ENCODE measurements at places on chromosomes 2 and 18.

DNA sequence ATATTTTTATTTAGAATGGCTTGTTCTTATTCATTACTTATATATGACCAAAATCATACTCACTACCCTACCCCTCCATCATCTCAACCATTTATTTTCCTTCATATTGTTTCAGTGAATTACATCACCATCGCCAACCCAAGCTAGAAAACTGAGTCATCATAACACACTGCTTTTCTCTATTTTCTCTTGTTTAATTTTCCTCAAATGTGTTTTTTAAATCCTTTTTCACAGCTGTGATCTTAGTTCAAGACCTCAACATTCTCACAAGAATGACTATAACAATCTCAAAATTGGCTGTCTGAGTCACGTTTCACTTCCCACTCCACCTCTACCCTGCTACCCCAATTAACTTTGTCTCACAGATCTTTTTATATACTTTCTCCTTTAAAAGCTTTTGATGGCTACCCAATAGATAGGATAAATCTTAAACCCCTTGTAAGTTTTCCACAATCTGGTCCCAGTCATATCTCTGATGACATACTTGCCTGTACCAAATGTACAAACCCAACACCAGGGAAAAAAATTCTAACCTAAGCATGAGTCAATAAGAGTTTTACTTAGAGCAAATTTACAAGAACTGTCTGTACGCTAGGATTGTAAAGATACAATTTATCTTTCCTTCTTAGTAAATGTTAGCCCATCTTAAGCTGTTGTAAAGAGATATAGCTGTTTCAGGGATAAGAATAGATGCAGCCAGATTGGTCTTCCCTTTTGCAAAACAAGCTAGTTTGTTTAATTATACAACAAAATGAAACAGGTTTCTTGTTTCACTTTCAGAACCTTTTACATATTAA is 635.1 kb upstream of the SLC39A10 start:
- DNase-seq, result no peak

DNA sequence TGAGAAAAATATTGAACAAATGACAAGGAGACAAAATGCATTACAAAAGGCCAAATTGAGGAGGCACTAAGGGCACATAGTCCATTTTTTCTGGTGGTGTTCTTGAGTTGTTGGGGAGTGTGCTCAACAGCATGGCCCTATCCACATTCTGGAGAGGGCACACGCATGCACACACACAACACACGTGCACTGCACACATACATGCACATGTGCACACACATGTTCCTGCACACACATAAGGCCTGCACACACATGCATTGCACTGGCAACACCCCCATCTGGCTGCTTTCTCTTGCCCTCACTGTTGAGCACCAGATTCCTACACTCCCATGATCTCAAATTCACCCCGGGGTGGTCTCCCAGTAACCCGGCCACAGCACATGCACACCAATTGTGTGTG is 659.2 kb upstream of the RAB6C start:
- DNase-seq, result no peak

- DNase-seq, result no peak
These were observed 134.8 kb upstream of the SERPINE2 start for GRCh38 chr2:224173933-224174332.

DNA sequence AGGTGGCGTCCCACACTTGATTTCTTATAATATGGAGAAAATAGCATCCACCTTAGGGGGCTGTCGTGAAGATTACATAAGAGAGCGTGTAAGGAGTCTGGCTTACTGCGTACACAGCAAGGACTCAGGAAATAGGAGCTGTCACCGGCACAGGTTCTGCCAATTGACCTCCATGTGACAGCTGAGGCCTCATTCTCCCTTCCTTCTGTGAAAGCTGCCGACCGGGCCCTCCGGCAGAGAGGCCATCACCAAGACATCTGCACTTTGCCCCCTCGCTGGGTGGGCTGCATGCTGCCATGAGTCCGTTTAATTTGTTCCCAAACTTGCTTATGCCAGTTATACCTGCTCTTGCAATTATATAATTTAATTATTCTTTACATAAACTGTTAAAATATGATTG is 27.7 kb downstream of the HS1BP3 start:
- DNase-seq, result no peak

DNA sequence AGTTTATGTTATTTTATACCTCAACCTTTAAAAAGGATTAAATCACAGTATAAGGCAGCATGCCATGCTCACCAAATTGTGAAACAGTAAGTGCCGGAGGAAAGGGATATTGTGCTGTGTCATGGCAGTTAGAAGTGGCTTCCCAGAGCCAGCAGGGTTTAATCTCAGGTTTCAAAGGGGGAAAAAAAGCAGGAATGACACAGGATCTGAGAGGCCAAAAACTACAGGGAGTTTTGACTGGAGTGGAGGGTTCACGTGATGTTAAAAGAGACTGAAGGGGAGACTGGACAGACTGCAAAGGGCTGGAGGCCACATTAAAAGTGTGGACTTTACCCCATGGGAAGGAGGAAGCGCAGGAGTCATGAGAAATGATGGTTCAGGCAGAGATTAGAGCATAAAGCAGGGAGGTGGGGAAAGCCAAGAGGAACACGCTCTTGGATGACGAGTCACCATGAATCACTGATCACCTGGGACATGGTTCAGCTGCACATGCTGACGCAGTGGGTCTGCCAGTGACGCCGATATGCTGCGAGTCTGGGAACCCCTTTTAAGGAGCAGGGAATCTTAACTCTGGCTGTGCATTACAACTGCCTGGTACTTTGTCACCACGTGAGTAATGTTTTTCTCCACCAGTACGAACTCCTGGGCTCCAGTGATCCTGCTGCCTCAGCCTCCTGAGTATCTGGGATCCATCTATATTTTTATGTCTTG is 6.1 kb downstream of the CHMP1B start:
- DNase-seq, result peak; percentile 92

GRCh38 chr18:39675368-39675767 is 2109.8 kb upstream of the CELF4 start:
- DNase-seq, result no peak

GRCh38 chr2:42756150-42756775 is 7.7 kb downstream of the OXER1 start:
- DNase-seq, result no peak

- no peak for DNase-seq
These were observed 28.0 kb downstream of the INO80C start for GRCh38 chr18:35469725-35470124.

DNA sequence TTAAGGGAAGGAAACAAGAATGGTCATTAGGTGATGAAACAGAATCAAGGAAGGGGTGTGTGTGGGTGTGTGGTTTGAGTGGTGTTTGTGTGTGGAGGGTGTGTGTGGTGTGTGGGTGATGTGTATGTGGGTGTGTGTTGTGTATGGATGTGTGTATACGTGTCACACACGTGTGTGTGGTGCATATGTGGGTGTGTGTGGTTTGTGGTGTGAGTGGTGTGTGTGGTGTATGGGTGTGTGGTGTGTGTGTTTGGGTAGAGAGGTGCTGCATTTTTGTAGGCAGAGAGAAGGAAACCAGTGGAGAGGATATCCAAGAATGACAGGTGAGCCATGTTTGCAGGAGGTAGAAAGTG is 1.1 kb upstream of the CEP192 start:
- DNase-seq, result no peak

GRCh38 chr2:8462280-8462679 is 219.6 kb upstream of the ID2 start:
- no peak for DNase-seq

DNA sequence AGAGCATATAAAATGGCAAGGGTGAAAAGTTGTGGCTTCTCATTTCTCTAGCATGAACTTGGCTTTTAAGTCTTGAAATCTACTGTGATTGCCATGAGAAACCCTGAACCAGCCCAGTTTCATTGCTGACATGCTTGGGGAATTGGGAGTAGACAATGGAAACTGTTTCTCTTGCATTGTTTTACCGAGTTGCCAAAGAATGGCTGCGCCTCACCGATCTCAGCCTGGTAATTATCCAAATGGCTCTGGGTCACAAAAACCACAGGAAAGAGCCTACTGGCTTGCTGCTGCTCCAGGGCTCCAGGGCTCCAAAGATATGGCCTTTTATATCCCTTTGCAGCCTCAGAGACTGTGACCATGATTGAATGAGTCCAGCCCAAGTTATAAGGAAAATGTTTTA is 310.4 kb upstream of the NT5C1B start:
- no peak for DNase-seq

- no peak for DNase-seq
These were observed 20.1 kb upstream of the TEX51 start for GRCh38 chr2:126878601-126879000.

- no peak for DNase-seq
These were observed 3.5 kb downstream of the DQX1 start for GRCh38 chr2:74522516-74522915.

DNA sequence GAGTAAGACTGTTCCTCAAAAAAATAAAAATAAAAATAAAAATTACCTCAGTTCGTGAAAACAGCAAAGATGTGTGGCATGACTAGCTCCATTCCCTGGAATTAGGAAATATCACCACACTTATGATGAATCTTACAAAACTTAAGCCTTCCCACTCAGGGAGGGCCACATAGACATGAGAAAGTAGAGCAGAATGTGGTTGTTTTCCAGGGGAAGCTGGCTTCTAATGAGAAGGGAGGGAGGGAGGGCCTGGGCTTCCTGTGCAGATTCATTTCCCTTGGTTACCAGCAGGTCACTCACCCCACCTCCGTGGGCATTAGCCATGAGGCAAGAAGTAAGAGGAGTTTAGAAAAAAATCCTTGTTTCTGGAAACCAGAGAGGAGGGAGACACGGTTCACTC is 95.9 kb upstream of the RMDN2 start:
- DNase-seq, result peak; percentile 71

DNA sequence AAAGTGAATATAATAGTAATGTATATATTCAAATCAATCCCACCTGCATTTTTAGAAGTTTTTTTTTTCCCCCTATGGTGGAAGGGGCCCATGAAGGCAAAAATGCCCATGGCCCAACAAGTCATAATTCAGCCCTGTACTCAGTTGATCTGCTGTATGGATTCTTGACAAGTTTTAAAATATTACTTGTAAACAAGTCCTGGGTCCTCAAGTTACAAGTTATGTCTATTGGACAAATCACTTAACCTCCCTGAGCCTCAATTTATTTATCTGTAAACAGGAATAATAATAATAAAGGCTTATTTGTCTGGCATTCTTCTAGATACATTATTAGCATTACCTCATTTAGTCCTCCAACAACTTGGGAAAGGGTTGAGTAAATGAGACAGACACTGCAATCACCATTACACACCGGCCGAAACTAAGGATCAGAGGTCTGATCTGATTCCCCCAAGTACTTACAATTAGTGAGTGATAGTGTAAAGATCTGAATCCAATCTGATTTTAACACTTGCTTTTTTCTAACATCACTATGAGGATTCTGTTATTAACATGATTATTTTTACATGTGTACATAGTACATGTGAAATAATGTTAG is 66.1 kb downstream of the PDE1A start:
- DNase-seq, result no peak

- no peak for DNase-seq
These were observed 12.6 kb downstream of the MFSD6 start for GRCh38 chr2:190420801-190421200.

- DNase-seq, result peak; percentile 78
These were observed 307.7 kb downstream of the TNS1 start for GRCh38 chr2:217695033-217695520.

DNA sequence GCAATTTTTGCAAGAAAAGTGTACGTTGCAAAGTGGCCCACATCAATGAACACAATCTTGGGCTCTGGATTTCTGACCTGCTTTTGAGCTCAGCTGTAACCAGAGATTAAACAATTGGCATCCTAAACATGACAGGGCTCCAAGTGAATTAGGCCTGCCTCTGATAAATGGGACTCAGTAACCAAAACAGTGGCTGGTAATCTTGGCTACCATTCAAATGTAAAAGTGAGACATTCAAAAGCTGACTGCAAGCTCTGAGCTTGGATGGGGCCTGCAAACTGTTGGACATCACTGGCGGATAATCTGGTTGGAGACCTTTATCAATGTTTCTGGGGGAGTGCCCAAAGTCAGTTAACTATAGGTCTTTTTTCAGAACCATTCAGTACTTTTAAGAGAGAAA is 160.7 kb downstream of the RAB3GAP1 start:
- DNase-seq, result no peak

DNA sequence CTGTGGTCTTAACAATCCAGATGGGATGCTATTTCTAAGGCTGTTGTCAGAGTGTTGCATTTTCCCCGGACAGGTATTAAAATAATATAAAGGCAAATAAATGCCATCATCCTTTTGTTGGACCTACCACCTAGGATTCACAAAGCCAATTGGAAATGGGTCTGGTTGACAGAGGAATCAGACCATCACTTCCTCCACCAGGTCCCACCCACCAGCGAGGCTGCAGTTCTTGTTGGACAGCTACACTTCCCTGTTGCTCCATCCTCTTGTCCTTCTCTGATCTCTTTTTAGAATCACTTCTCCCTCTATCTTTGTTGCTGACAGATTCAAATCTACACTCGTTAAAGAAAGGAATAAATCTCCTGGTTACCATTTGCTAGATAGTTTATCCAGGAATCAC is 1.1 kb downstream of the TMEM169 start:
- DNase-seq, result no peak

- no peak for DNase-seq
These were observed 133.9 kb downstream of the ATP9B start for GRCh38 chr18:79203017-79203605.

DNA sequence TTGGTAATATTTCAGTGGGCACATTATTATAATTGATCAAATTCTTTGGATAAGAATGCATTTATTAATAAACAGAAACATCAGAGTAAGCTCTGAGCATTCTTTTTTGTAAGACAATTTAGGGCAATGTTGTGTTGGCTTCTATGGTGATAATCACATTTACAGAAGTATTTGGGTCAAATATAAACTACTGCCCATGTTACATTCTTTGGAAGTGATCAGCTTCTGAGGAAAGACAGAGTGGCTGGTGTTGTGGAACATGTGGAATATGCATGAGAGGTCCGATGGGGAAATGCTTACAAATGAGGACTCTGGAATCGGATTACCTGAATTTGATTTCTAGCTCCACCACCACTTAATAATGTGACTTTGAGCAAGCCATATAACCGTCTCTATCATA is 19.4 kb downstream of the SERPINB13 start:
- no peak for DNase-seq

- no peak for DNase-seq
These were observed 38.2 kb downstream of the GFPT1 start for GRCh38 chr2:69348781-69349180.

GRCh38 chr2:226334981-226335720 is 464.5 kb downstream of the IRS1 start:
- peak; percentile 9 for DNase-seq

DNA sequence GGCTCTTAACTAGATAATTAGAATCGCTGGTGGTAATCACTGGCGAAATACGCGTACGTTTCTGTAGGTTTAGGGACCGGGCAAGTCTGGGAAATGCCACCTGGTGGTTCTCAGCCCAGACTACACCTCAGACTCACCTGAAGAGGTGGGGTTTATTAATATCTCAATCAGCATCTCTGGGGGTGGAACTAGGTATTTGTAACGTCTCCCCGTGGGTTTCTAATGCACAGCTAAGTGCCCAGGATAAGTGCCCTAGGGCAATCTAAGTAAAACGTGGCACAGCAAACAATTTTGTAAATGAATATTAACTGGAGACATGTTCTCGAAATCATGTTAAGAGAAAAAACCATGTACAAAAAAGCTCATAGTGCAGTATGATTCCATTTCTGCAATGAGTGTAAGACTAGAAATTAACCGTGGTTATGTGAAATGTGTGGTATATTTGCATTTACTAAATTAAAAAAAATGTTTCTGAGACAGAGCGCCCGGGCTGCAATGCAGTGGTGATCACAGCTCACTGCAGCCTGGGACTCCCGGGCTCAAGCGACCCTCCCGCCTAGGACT is 760 bp upstream of the CNOT11 start:
- DNase-seq, result no peak
